Fibroblast of upper back skin (primary cell): ENCODE measurements at places on chromosomes 3 and 15.

- no peak for DNase-seq
Measured at GRCh38 chr15:82677720-82678323, 30.7 kb upstream of the CPEB1 start.

GRCh38 chr3:67461667-67462142 lies 192.7 kb downstream of the SUCLG2 start:
- peak; percentile 91 for DNase-seq

DNA sequence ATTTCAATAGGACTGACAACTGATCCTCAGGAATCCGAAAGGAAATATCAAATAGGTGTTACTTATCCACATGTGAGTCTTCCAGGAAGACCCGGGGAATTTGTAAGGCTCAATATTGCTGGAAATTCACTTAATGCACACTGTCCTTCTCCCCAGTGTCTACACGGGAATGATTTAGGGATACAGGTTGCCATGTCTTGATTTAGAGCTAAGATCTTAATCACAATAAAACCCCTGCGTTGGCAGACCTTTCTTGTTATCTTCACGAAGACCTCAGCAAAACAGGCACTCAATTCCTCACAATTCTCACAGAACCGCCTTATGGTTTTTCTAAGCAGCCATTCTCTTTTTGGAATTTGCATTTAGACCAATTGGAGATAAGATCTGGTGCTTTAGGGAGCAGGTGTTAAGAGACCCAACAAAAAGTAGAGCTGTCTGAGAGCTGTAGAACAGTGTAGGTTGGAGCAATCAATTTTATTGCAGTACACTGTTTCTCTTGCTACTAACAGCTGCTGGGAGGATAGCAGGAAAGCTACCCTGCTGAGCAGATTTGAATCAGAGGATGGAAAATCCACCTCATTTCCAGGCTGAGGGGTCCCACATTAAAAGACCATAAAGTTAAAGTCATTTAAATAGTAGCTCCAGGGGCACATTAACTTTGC lies 925.7 kb downstream of the EPHA3 start:
- DNase-seq: no peak

DNA sequence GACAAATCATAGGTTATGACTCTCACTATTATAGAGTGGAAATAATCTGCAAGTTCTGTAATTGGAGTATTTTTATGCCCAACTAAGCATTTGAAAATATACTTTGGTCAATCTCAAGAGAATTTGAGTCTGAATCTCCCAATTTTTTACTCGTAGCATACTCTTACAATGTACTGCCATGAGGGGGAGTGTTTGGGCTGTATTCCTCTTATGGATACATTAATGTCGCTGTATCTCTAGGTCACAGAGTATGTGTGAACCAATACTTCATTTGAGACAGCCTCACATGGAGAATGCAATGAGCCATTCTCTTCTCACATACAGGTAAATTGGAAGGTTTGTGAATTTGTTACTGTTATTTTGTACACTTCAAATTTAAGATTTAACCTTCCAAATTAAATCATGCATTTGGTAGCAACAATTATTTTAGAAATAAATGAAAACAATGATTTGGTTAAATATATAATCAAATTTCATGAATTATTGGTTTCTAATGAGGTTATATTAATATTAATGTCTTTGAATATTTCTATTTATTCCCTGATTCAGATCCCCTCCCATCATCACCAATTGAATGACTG lies 5.5 kb upstream of the CD200 start:
- DNase-seq: peak; percentile 66

GRCh38 chr3:174815750-174816149 lies 43.4 kb upstream of the NAALADL2 start:
- DNase-seq: no peak
